Stimulated activated CD8-positive, alpha-beta memory T cell treated with anti-CD3 and anti-CD28 coated beads, Interleukin-12 subunit alpha, Interleukin-12 subunit beta, amount 100 ng/mL, for 1 hour (primary cell): ENCODE measurements at places on chromosomes 7 and 10.

DNA sequence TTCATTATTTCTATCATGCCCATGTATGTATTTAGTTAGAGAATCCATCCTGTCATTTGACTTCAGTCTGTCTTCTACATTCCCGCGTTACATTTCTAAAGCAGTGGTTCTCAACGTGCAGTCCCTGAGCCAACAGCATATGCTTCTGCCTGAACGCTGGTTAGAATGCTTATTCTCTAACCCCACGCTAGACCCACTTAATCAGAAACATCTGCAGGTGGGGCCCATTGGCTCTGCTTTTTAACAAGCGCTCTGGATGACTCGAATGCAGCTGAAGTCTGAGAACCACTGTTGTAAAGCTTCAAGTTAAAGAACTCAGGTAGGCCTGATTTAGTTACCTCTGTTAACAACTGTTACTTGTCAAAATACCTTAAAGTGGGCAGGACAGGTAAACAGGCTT, 38.2 kb downstream of the NEUROD6 start:
- no peak for DNase-seq

GRCh38 chr7:117951691-117952280, 78.5 kb upstream of the CTTNBP2 start:
- no peak for DNase-seq

DNA sequence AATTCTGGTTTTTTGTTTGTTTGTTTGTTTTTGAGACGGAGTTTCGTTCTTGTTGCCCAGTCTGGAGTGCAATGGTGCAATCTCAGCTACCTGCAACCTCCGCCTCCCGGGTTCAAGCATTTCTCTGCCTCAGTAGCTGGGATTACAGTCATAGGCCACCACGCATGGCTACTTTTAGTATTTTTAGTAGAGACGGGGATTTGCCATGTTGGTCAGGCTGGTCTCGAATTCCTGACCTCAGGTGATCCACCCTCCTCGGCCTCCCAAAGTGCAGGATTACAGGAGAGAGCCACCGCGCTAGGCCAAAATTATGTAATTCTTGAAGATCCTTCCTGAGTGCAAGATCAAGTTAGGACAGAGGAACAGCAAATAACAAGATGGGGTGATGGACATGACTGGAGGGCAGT, 719 bp downstream of the ZNF33B start:
- no peak for DNase-seq

DNA sequence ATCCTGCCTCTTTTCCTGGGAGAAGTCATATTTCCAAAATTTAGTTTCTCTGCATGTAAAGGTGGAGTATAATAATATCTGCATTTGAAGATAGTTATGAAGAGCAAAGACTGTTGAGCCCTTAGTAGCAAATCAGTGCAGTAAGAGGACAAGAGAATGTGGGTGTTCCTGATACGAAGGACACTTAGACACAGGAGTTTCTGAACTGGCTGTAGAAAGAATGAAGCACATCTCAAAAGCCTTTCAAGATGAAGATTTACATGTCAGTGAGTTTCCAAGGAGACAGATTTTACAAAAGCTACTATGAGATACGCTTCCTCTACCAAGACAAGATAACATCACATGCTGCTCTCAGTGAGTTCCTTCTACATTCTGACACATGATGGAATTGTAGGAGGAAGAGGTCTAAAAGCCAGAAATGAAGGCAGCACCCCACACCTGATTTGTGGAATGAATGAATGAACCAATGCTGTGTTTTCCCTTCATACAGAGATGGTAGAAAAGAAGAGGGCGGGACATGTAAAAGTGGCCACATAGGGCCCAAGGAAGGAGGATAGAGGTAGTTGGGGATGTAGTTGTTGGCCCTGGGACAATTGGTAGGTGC, 173.6 kb upstream of the PDE1C start:
- no peak for DNase-seq

DNA sequence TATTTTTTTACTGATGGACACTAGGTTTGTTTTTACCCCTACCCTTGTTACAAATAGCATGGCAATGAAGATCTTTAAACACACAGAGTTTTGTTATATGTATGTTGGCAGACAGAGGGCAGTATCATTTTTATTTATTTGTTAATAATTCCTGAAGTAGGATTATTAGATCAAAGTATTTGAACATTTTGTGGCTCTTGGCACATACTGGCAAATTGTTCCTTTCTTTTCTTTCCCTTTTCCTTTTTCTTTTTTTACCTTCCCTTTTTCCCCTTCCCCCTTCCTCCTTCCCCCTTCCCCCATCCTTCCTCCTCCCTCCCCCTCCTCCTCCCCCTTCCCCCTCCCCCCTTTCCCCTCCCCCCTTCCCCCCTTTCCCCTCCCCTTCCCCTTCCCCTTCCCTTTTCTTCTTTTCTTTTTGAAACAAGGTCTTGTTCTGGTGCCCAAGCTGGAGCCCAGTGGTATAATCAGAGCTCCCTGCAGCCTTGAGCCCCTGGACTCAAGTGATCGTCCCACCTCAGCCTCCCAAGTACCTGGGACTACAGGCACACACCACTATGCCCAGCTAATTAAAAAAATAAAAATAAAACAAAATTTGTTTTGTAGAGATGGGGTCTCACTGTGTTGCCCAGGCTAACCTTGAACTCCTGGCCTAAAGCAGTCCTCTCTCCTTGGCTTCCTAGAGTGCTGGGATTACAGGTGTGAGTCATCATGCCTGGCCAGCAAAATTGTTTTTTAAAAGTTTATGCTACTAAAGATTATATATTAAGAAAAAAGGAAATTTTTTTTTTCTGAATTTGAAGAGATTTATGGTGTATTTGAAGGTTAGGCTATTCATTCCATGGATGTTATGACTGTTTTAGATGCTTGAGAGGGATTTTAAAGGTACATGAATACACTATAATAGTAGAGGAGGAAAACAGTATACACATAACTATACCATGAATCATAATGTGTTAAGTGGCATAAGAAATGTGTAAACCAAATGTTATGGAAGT, 39.3 kb downstream of the SEPTIN7 start:
- no peak for DNase-seq

DNA sequence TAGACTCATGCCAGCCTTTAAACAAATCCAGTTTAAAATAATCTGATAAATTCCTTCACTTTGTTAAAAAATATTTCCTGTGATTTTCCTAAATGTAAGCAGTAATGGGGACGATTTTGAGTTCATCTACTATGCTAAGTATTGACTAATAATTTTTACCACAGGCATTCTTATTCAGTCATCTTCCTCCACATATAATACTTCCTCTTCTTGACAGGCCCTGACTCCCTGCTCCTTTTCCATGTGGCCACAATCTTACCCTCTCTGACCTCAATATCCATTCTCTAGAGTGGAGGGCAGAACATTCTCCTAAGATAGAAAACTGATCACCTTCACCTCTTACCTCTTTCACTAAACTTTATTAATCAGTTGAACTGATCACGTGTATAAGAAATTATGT, 7.8 kb downstream of the DNAJC2 start:
- DNase-seq = no peak

DNA sequence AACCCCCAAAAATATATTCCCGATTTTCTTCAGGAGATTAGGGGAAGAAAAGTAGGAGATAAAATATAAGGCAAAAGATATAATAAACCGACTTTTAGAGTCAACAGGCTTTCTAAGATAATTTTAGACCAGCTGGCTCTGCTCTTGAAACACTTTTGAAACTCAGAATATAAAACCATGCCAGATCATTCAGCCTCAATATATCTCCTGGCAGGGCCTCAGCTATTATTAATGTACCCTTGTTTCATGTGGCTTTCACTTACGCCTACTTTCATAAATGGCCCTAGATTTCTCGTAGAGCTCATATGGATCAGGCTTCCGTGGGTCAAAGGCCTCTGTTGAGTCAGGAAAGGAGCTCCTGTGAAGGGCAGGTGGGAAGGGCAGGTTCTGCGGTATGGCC, 396.0 kb downstream of the PHTF2 start:
- no peak for DNase-seq

- peak; percentile 32 for DNase-seq
These were observed 132.6 kb upstream of the PODXL start for GRCh38 chr7:131688738-131689661.

DNA sequence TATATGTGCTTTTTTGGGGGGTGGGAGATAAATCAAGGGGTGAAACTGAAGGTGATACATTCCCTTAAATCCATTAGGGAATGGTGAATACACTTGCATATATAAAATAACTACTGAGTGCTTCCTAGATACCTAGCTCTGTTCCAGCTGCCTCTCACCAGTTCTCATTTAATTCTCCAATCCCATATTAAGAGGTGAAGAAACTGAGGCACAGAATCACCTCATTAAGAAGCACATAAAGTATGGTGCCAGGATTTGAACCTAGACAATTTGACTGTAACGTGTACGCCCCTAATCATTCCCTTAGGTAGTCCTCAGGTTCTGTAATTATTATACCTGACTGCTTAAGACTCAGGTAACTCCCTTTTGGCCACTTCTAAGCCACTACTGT, 1.5 kb upstream of the SFR1 start:
- no peak for DNase-seq

- DNase-seq = no peak
These were observed 15.1 kb upstream of the GET4 start for GRCh38 chr7:861222-861621.

DNA sequence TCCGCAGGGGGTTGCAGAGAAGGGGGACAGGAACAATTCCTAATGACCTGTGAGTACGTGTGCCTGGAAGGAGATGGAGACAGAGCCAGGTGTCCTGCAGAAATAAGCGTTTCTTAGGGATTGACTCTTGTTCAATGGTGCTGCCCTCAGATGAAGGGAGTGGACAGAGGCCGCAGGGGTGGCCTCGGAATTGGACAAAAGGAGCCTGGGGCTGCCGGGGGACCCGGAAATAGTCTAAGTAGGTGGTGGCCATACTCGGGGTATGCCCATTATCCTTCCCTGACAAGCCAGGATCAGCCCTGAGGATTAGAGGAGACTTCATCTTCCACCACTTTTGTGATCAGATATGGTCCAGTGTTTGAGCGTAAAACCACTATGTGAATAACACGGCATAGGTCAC, 39.2 kb downstream of the ELFN1 start:
- no peak for DNase-seq

DNA sequence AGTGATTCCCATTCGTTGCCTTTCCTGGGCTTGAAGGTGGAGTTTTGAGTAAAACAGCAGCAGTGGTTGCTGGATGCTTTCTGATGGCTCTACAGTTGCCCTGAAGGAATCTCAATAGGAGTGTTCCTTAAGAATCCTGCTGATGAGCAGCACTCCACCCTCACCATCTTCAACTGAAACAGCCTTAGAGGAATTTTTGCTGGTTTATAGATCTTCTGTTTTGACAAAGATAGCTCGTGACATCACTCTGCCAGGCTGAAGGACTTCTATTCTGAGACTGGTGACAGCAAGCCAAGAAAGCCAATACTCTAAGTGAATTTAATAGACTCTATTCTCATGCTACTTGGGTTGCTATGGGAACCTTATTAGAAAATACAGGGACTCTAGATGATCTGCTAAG, 1014.7 kb downstream of the NRG3 start:
- DNase-seq = no peak

DNA sequence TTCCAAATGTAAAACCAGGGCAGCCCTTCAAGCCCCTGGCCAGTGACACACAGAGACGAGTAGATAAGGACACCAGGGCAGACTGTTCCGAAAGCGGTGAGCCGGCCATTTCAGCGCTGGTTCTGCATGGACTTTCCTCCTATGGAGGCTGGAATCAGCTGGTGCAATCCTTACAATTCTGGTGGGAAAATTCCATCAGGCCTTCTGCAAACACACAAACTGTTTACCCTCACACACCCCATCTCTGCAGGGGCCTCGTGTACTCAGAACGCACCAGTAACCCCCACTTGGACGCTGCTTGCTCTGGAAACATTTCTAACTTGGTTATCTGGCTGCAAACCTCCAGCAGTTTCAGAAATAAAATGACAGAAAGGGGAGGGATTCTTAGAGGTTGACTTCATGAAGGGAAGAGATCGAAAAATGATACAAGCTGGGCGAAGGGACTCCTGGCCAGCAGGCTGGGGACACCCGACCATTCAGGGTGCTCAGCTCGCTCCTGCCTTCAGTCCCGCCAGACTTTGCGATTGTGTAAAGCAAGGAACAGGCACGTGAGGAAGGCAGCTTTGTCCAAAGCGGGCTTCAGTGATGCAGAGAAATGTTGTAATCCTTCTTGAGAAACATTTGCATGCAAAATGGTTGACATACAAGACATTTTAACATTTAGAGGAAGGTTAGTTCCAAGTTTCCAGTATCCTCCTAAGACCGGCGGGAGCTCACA, 19.7 kb upstream of the SHH start:
- no peak for DNase-seq

GRCh38 chr10:20714979-20715378, 182.1 kb downstream of the NEBL start:
- no peak for DNase-seq

GRCh38 chr7:19117870-19118608, 603 bp upstream of the TWIST1 start:
- no peak for DNase-seq

- DNase-seq = no peak
These were observed 1060.2 kb downstream of the KCNMA1 start for GRCh38 chr10:76577455-76577854.

DNA sequence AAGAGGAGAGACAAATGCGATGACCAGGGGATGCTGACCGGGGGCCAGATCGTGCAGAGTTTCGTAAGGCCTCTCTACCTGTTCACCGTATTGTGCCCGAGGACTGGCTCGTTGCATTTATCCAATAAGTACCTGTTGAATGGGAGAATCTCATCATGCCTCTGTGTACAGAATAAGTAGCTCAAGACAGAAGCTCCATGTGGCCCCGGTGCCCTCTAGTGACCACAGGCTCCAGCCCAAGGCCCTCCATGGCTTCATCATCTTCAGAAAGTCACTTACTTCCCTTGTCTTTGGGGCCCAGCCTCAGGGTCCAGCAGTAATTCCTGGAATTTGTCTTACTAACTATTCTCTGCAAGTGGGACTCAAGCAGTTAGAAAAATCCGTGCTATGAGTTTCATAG, 151.0 kb downstream of the CHN2 start:
- DNase-seq = peak; percentile 3

DNA sequence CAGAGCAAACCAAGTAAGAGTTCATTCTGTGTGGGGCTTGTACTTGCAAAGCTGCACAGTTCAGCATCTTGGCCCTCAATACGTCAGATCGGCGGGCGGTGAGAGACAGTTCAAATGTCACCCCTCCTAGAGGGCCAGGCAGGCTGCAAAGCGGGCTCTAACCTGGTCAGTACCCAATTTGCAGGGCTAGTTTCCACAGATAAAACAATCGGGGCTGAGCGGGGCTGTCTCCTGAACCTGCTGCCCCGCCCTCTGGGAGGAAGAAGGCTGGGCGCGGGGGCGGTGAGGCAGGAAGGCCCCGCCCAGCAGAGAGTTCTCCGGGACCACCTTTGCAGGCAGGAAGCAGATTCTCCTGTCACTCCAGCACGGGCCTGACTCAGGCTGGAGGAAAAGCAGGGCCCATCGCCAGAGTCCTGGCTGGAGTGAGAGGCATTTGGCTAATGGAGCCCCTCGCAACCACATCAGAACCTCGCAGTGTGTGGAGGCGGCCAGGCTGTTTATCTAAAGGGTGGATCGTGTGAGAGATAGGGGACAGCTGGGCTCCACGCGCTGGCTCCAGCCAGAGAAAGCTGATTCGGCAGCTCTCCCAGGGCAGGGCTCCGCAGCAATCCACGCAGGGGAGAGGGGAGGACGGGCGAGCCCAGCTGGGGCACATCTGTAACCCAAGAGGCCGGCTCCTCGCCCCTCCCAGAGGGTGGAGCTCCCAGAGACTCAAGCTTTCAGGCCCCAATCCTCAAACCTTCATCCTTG, 83.1 kb downstream of the SH3PXD2A start:
- peak; percentile 28 for DNase-seq
